ENCODE measurements at places on chromosomes 6 and 20.

- DNase-seq = no peak
Observed at GRCh38 chr6:54586251-54586650, 260.3 kb upstream of the FAM83B start.

GRCh38 chr20:54108326-54108642 lies 37.9 kb upstream of the BCAS1 start:
- no peak for DNase-seq

GRCh38 chr20:47740862-47741184 lies 44.5 kb downstream of the SULF2 start:
- no peak for DNase-seq

- DNase-seq = no peak
Observed at GRCh38 chr20:2179233-2179580, 77.6 kb downstream of the STK35 start.

DNA sequence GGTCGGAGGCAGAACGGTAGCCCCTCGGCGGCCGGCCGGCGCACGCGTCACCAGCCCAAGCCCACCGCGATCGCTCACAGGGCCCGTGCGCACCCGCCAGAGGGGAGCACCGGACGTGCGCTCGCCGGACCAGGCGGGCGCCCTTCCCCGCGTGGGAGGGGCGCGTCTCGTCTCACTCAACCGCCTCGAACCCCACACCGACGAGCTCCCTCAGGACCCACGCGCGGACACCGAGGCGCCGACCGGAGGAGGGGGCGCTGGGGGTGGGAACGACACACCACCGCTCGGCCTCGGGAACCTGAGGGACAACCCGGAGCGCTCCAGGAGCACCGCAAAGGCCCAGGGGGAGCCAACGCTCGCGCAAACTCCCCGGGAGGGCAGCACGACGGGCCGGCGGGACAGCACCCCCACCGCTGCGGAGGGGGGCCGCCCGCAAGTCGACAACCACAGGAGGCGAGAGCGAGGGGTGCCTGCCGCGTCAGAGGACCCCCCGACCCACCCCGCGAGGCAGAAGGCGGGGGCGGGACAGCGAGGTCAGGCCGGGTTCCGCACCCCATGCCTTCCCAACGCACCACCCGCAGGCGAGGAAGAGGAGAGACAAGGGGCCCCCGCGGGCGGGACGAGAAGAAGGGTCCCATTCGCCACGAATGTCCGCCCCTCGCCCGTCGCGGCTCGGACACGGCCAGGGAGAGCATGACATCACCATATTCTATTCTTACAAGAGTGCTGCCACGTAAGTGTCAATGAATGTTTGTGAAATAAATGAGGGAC lies 512.7 kb upstream of the ZNF337 start:
- no peak for DNase-seq

DNA sequence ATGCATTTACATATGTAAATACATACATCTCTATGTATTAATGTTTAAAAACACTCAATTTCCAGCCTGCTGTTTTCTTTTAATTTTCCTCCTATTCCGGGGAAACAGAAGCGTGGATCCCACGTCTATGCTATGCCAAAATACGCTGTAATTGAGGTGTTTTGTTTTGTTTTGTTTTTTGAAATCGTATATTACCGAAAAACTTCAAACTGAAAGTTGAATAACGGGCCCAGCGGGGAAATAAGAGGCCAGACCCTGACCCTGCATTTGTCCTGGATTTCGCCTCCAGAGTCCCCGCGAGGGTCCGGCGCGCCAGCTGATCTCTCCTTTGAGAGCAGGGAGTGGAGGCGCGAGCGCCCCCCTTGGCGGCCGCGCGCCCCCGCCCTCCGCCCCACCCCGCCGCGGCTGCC lies 355 bp upstream of the BMP2 start:
- DNase-seq = no peak

DNA sequence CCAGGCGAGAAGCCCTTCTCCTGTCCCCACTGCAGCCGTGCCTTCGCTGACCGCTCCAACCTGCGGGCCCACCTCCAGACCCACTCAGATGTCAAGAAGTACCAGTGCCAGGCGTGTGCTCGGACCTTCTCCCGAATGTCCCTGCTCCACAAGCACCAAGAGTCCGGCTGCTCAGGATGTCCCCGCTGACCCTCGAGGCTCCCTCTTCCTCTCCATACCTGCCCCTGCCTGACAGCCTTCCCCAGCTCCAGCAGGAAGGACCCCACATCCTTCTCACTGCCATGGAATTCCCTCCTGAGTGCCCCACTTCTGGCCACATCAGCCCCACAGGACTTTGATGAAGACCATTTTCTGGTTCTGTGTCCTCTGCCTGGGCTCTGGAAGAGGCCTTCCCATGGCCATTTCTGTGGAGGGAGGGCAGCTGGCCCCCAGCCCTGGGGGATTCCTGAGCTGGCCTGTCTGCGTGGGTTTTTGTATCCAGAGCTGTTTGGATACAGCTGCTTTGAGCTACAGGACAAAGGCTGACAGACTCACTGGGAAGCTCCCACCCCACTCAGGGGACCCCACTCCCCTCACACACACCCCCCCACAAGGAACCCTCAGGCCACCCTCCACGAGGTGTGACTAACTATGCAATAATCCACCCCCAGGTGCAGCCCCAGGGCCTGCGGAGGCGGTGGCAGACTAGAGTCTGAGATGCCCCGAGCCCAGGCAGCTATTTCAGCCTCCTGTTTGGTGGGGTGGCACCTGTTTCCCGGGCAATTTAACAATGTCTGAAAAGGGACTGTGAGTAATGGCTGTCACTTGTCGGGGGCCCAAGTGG lies 5.3 kb downstream of the SNAI1 start:
- no peak for DNase-seq

GRCh38 chr20:60497298-60498035 lies 539.2 kb downstream of the CDH26 start:
- DNase-seq = no peak

GRCh38 chr20:40189621-40190020 lies 499.4 kb downstream of the MAFB start:
- no peak for DNase-seq

DNA sequence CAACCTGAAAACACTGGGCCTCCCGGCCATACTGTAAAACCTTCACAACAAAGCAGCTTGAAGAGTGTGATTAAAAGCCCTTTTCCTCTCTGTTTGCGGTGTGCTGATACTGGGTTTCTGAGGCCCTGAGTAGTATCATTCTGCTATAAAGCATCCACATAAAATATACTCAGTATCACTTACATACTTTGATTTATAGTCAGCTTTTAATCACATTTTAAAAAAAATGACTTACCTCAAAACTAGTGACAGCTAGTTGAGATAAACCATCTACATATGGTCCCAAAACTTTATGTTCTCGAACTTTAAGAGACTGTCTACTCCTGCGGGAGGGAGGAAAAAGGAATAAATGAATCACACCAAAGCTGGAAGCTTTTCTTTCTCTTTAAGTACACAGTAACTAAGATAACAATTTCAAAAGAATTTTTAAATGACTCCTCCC lies 135.7 kb downstream of the KIF13A start:
- DNase-seq = no peak

DNA sequence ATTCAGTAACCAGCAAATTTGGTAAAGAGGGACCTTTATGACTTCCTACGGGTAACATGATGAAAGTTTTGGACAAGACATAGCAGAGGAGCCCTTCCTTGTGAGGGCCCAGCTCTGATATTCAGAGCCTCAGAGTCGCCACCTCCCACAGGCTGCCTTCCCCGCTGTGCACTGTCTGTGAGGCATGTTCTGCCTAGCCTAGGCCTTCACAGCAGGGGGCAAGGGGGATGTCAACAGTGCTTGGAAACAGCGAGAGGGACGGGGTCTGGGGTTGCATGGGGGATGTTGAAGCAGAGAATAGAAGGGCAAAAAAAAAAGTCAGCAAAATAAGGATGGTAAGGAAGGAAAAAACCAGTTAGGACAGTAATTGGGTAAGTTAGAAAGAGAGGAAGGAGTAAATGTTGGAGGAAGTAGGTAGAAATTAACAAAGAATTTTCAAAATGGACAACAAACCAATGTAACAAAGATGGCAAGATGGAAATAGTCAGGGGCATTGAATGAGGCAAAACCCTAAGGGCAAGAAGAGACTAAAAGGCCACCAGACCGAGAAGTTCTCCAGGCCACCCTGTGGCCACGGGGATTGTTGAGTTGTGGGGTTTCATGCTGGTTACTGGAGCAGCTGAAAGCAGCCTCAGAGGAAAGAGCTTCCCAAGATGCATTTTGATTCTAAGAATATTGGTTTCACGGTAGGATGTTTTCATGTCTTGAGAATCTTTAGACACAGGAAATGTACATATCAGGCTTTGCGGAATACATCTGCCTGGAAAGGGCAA lies 139.8 kb downstream of the LY86 start:
- no peak for DNase-seq

DNA sequence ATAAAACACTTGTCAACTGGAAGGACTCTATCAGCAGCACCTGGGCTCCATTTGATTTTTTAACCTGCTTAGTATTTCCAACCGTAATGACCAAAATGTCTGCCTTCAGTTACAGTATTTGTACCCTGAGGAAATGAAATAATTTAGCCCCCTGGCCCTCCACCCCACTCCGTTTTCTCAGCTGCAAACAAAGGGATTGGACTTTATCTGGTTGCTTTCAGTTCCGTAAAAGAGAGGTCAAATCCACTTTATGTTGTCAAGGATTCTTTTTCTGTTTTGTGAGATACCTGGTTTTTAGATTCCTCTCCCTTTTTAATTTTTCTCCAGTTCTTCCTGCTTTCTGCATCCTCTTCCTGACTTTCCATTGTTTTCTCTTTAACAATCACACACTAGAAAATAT lies 64.4 kb upstream of the BMP2 start:
- DNase-seq = no peak

- DNase-seq = no peak
Observed at GRCh38 chr20:38293491-38294065, 10.4 kb upstream of the BPI start.

- no peak for DNase-seq
Observed at GRCh38 chr6:87798393-87799278, 96.6 kb upstream of the AKIRIN2 start.

GRCh38 chr6:20853828-20854227 lies 319.6 kb downstream of the CDKAL1 start:
- no peak for DNase-seq

DNA sequence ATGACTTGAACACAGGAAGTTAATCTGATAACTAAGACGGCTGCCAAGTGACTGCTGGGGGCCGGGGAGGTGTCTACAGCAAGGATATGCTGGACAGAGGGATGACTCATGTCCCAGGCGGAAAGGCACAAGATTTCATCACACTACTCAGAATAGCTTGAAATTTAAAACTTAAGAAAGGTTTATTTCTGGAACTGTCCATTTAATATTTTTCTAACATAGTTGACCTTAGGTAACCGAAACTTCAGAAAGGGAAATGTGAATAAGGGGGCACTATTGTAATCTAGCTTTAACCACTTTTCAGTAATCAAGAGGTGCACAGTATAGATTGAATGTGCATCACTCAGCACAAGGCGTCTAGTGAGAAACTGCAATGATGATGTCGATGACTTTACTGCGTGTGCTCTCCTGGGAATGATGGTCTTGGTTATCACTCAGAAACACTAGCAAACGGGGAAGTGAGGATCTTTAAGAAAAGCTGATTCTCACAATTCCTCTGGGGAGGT lies 171.5 kb downstream of the QKI start:
- no peak for DNase-seq

- DNase-seq = no peak
Observed at GRCh38 chr6:50902260-50902659, 83.6 kb downstream of the TFAP2B start.
